ENCODE measurements at places on chromosomes 1 and 21. TPM values are rescaled to one million over a fixed set of nuclear protein-coding genes. Genes with fewer than 3 reads are reported as not detected.

The PLEKHG5 gene
- 8.1 TPM for total RNA-seq

The EXTL1 gene
- 0.15 TPM for total RNA-seq

The ALPL gene
- 1.4 TPM for total RNA-seq

The OLFML2B gene
- 0.29 TPM for total RNA-seq

- DNase-seq: no peak
Observed at GRCh38 chr1:82586473-82586872, 785.7 kb downstream of the ADGRL2 start.

DNA sequence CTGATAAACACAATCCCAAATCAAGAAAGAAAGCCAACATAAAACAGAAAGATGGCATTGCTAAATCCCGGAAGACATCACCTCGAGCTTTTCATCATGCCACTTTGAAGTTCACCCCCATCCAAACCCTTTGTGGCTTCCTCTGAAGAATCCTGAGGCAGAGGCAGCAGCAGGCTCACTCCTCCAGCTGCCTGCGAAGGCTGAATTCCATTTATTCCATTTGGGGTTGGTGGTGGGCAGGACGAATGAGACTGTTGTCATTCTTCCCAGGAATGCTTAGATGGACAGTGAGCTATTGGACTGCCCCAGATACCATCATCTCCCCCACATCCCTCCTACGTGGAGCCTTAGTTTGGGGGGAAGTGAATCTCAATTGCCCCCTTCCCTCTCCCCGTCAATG is 437.5 kb downstream of the SMYD3 start:
- no peak for DNase-seq

GRCh38 chr1:230120289-230120920 is 53.4 kb downstream of the GALNT2 start:
- DNase-seq: no peak

- no peak for DNase-seq
Observed at GRCh38 chr1:9145714-9146113, 16.8 kb upstream of the GPR157 start.
